ENCODE measurements at places on chromosomes 12 and 14. TPM values are rescaled to one million over a fixed set of nuclear protein-coding genes. Genes with fewer than 3 reads are reported as not detected.

GRCh38 chr14:76872796-76873432, 46.7 kb downstream of the LRRC74A start:
- DNase-seq = no peak

DNA sequence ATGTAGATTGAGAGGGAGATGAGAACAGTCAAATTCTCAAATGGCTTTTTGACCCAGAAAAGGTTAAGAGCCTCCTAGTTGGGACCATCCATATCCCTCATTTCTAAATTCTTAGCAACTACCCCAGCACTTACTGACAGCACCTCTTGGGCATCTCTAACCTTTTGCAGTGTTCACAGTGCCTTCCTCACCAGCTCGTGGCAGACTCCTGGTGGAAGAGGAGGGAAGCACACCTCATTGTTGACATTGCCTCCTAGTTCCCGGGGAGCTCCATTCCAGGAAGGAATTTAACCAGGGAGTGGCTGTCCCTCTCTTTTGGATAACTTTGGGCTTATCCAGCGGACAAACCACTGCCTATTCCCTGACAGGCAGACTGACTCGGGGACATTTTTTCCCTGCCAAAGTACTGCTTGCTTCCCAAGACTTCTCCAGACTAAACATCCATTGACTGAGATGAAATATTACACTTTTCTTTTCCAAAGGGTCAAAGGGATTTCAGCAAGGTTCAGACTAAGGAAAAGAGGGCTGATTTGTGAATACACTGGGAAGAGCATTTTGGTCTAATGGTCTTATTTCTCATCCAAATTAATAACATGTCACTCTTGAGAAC, 9.0 kb upstream of the OR6J1 start:
- peak; percentile 17 for DNase-seq

Gene POTEG
- polyA plus RNA-seq = not detected

DNA sequence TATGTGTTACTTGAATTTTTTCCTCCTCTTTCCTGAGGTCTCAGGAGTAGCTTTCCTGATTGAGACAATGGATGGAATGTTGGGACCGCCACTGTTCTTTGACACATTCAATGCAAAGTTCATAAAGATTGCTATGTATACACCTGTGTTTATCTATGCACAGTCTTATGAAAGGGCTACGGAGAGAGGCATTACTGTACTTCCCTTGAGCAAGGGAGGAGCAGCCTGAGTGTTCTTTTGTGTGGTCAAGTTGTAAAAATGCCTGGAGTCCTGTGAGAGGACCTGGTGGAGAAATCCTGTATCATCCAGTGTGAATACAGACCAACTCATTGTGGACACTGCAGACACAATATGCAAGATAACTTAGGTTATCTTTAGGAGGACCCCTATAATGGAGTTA, 1.2 kb downstream of the SRGAP1 start:
- DNase-seq = no peak

- no peak for DNase-seq
These were observed 3.8 kb downstream of the SIX4 start for GRCh38 chr14:60720391-60720790.
